ENCODE measurements at places on chromosomes 12 and 14.

DNA sequence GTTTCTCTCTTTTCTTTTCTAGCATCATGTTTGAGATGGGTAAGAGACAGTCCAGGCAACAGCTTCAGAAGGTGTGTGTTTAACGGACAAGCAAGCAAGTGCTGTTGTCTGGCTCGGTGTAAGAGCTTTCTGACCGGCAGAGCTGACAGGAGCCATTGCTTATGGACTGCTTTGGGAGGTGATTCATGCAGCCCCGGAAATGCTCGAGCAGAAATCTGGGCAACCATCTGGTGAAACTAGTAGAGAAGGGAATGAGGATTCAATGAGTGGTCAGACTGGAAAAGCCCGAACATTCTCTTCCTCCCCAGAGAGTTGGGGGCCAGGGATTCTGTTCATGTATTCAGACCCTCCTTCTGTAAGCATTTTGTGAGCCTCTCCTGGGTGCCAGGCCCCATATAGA, 24.4 kb downstream of the TUNAR start:
- no peak for DNase-seq

DNA sequence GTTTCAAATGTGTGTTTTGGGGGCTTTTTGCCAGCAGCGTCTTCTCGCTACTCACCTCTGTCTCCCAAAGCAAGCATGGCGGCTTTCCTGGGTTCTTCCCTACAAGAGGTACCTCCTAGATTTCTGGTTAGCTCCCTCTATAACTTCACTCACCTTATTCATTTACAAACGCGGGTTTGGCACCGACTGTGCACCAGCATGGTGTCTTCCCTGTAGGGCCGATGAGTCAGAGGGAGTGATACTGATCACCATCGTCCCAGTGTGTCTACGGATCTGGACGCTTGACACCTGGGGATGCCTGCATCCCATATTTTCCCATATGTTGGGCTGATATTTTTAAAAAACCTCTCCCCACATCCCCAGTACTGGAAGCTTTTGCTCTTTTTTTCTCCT, 8.0 kb upstream of the SERPINA12 start:
- no peak for DNase-seq

DNA sequence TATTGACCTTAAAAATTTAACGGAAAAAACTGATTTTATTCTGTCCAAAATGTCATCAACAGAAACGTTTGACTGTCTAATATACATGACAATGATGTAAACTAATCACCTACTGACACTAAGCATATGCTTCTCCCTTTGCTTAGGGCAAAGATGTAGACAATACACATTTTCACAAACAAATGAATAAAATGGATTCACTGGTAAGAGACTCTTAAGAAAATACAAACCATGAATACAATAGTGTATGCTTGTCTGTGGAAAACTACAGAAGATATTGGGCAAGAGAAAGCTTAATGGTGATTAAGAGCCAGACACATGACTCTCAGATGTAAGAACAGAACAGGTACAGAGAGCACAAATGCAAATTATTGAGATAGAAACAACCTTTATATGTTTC, 1248.7 kb downstream of the FSCB start:
- DNase-seq = no peak

DNA sequence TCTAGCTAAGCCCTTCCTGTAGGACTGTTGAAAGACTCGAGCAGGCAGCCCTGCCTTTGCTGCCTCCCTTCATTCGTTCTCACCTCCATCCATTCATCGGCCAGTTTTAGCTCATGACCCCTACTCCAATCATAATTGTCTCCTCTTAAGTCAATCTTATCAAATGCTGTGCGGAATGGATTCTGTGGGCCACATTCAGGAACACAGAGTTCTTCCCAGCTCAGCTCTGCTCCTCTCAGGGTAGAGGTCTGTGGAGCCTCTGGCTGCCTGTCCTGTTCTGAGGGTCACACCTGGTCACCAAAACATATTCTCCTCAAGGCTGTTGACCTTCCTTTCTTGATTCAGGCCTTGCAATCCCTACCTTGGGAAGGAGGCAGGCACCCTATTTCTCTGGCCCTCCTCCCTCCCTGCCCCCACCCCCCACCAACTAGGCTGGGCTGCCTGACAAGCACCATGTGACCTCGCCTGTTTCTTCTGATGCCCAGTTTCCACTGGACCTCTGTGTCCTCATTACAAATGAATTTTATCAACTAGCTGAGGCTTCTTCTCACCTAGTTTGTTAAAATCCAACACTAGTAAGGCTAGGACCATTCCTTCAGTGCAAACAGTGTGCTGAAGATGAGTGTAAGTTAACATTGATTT, 3.5 kb downstream of the SMCO2 start:
- DNase-seq = no peak

DNA sequence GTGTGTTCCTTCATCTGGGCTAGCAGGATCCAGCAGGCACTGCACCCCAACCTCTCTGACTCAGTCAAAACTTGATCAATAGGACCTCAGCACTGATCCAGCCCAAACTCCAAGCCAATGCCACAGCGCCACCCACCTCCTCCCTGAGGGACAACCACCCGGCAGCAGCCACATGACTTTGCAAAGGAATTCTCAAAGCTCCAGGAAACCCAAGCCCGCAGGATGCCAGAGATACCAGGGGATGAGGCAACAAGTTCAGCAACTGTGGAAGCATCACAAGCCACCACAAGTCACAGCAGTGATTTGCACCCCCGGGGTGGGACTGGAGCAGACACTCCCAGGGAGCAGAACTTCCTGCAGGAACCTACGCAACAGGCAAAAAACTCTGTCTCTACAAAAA, 37.3 kb downstream of the ACTN1 start:
- DNase-seq = no peak
